ENCODE measurements at places on chromosomes 5 and 9. TPM values are rescaled to one million over a fixed set of nuclear protein-coding genes. Genes with fewer than 3 reads are reported as not detected.

PDE6A gene
- 0.42 TPM for total RNA-seq

MARCHF3 gene
- total RNA-seq: 1.3 TPM

COL5A1 gene
- total RNA-seq: 41.9 TPM

CCL27 gene
- total RNA-seq: not detected

ZNF366 gene
- not detected for total RNA-seq

SLC25A48 gene
- not detected for total RNA-seq

C9orf50 gene
- 0.36 TPM for total RNA-seq

CDX1 gene
- total RNA-seq: not detected

PIP5KL1 gene
- 2.0 TPM for total RNA-seq

Data from A549 treated with Mapracorat at 1 μM for 4 hours (cell line).